Smooth muscle cell of the coronary artery (primary cell): ENCODE measurements at places on chromosomes 2 and 18. TPM values are rescaled to one million over a fixed set of nuclear protein-coding genes. Genes with fewer than 3 reads are reported as not detected.

CIB4 gene
- not detected in 2 replicates for total RNA-seq

RND3 gene
- 287 and 474 TPM in 2 replicates for total RNA-seq

C2orf74 gene
- 8.0 and 16.8 TPM in 2 replicates for total RNA-seq

CHRNG gene
- total RNA-seq: not detected in 2 replicates

ANKRD30BL gene
- not detected in 2 replicates for total RNA-seq

GALNT1 gene
- 36.2 and 104 TPM in 2 replicates for total RNA-seq

YES1 gene
- 22.7 and 137 TPM in 2 replicates for total RNA-seq

PPIG gene
- total RNA-seq: 14.7 and 20.7 TPM in 2 replicates

NOSTRIN gene
- total RNA-seq: 0.08 and 0.23 TPM in 2 replicates

POTEJ gene
- total RNA-seq: not detected in 2 replicates

MGAT4A gene
- 0.08 and 4.6 TPM in 2 replicates for total RNA-seq

SCN3A gene
- total RNA-seq: 0.12 and 3.5 TPM in 2 replicates

WDR33 gene
- total RNA-seq: 18.3 and 36.5 TPM in 2 replicates

USP40 gene
- 25.0 and 32.1 TPM in 2 replicates for total RNA-seq
